ENCODE measurements at places on chromosomes 7 and 10.
A peak's percentile ranks its signal among the peaks of the same experiment; 100 is the strongest.

- peak; percentile 36 for DNase-seq
Observed at GRCh38 chr10:18659819-18660535, 746 bp downstream of the ARL5B start.

DNA sequence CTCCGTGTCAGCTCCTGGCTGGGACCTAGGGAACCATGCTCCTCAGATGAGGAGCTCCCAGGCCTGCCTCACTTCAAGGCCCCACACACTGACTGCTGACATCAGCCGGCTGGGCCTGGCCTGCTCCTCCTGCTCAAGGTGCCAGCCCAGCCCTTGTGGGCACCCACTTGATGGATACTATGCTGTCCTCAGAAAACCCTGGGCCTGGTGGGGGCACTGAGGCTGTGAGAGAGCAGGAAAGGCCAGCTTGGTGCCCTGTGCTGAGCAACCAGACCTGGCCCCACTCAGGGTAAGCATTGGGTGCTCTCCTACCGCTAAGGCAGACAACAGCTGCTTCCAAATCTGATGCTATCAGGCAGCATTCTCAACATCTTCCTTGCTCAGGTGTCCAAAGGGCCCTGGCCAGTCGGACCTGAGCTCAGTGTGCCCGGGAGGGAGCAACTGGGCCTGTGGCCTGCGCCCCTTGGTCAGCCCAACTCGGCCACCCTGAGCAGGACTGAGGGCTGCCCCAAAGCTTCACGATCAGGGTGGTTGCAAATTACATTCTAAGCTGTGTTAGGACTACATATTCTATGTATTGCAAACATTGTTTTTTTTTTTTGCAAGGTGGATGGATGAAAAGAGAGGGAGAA lies 21.9 kb upstream of the ANTXRL start:
- no peak for DNase-seq

GRCh38 chr10:76036962-76037361 lies 605.5 kb downstream of the LRMDA start:
- DNase-seq = no peak

- no peak for DNase-seq
Observed at GRCh38 chr10:112235141-112235540, 48.1 kb upstream of the TECTB start.

DNA sequence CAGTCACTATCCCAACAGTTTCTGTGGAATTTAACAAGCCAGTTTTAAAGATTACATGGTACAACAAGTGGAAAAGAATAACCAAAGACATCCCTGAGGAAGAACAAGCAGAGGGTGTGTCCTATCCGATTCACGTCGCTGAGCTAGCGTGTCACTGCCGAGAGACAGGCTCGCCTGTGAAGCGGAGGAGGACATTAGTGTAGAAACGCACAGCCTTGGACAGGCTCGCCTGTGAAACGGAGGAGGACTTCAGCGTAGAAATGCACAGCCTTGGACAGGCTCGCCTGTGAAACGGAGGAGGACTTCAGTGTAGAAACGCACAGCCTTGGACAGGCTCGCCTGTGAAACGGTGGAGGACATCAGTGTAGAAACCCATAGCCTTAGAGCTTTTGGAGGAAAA lies 52.7 kb upstream of the INPP5A start:
- DNase-seq = no peak

DNA sequence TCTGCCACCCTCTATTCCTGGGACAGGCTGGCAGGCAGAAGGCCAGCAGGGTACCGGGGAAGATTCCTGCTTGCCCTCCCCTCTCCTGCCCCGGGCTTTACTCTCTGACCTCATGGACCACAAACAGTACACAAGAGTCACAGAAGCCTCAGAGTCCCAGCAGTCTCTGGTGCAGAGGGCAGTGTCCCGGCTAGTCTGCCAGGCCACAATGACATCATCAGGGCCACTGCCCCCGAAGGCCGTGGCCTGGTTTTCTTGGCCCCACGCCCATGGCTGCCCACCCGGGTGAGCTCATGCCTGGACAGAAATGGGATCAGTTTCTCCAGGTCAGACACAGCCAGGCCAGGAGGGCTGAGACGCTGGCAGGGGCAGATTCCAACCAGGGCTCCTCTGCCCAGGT lies 91.9 kb downstream of the MYL10 start:
- DNase-seq = no peak

- DNase-seq = no peak
Observed at GRCh38 chr7:15104411-15105092, 202.0 kb upstream of the DGKB start.

GRCh38 chr10:71582506-71583475 lies 136.8 kb downstream of the C10orf105 start:
- DNase-seq = no peak

DNA sequence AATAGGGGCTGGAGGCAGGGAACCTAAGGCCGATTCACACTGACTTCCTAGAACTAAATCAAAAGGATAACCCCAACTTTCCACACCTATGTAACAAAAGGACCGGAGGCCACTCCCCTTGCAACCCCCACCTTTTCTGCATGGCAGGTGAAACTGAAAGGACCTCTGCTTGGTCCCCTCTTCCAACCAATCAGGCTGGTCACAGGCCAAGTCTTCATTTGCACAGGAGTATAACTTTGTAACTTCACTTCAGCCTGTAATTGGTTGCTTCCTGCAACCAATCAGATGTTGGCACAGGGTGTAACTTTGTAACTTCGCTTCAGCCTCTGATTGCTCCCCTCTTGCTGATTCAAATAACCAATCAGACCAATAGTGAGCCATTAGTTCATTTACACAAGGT lies 190.0 kb downstream of the FAM107B start:
- peak; percentile 62 for DNase-seq

- no peak for DNase-seq
Observed at GRCh38 chr7:74598558-74598957, 59.0 kb upstream of the GTF2I start.

GRCh38 chr7:66669088-66669487 lies 40.4 kb downstream of the KCTD7 start:
- no peak for DNase-seq

DNA sequence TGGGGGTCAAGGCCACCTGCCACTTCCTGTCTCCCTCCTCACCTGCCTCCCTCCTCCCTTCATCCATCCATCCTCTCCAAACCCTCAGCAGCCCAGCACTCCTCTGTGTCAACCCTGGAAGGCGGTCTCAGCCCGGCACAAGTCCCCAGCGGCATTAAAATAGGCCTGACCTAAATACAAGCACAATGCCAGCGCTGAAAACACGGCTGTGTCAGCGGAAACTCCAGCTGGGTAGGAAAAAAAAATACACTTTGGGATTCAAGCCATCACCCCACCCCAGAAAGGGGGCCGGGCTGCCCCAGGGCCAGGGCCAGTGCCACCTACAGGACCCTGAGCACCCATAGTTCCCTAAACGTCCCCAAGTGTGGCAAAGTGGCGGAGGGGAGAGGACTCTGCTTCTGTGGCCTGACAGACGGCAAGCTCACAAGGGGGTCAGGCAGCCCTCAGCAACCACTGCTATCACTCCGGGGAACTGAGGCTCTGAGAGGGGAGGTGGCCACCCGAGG lies 22.7 kb upstream of the GTF2IRD1 start:
- DNase-seq = no peak

DNA sequence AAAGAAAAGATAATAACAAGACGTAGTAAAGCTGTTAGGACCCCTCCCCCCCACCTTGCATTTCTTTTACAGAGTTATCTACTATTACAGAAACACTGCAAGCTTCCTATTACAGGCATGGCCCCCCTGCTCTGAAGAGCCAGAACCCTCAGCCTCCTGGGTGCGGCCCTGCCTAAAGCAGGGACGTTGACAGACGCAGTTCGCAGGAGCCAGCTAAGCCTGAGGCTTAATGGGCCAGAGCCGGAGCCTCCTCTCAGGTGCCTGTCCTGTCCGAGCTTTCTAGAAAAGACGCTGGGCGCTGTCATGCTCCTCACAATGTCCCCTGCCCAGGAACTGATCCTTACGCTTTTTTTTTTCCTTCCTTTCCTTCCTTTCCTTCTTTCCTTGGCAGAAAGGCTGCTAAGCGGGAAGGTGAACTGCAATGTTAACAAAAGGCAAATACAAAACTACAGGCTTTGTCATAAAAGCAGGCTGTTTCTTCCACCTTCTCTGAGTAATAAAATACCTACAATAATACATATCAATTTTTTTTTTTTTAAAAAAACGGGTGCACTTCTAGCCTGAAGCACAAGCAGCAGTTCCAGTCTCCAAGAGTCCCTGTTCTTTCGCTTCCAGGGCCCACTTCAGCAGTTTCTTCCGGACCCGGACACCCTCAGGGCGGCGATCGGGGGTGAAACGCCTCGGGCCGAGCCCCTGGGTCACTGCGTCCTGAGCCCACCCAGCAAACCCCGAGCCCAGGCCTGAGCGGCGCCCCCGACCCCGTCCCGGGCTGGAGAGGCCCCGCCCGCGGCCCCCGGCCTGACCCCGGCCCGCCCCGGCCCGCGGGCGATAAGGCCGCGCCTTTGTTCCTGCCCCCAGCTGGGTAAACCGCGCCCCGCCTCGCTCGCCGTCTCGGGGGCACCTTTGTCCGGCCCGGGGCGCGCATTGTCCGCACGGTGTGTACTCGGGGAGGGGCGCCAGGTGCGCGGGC lies 11.2 kb downstream of the MNX1 start:
- DNase-seq = no peak

GRCh38 chr10:7667262-7668141 lies 736 bp upstream of the ITIH5 start:
- DNase-seq = peak; percentile 22

- DNase-seq = no peak
Observed at GRCh38 chr10:22597138-22597537, 117.2 kb downstream of the PIP4K2A start.

- no peak for DNase-seq
Observed at GRCh38 chr7:137482466-137482865, 138.9 kb upstream of the PTN start.

GRCh38 chr7:36279200-36279925 lies 110.3 kb upstream of the ANLN start:
- no peak for DNase-seq

GRCh38 chr7:39406467-39406866 lies 159.7 kb upstream of the YAE1 start:
- DNase-seq = no peak

DNA sequence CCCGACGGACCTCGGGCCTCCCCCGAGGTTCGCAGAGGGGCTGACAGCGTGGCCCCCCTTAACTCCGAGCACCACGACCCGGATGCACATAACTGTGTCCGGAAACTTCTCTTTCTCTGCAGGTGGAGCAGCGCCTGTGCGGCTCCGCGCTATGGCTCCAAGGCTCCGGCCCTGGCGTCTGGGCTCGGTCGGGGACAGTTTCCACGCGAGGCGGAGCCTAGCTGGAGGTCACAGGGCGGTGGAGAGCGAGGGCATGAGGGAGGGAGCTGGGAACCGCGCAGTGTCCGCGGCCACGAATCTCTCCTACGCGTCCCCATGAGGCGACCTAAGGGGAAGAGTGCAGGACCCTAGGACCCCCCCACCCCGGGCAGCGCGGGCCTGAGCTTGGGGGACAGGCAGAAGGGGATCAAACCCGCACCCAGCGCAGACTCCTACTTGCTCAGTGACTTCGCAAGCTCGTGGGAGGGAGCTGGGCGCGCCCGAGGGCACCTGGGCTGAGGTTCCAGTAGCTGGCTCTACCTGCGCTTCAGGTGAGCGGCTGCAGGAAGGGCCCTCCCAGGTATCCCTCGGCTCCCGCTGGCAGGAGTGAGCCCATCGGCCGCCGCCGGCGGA lies 8.6 kb upstream of the MNX1 start:
- peak; percentile 25 for DNase-seq

DNA sequence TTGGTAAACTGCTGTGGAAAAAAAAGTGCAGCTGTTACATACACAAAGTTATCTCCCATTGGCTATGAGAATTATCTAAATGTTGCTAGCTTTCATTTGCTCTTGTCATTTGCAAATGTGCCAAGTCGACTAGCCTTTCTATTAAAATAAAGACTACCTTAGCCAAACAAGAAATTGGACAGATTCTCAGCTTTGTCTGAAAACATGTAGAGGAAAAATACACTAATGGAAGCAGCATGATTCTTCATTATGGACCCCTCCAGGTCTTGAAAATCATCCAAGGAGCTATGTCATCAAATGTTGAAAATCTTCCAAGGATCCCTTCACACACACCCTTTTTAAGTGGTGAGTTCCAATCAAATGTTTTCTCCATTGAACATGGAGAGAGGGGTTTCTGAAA lies 237.7 kb downstream of the ETV1 start:
- DNase-seq = no peak

GRCh38 chr7:27095050-27095896 lies 527 bp downstream of the HOXA1 start:
- peak; percentile 24 for DNase-seq

DNA sequence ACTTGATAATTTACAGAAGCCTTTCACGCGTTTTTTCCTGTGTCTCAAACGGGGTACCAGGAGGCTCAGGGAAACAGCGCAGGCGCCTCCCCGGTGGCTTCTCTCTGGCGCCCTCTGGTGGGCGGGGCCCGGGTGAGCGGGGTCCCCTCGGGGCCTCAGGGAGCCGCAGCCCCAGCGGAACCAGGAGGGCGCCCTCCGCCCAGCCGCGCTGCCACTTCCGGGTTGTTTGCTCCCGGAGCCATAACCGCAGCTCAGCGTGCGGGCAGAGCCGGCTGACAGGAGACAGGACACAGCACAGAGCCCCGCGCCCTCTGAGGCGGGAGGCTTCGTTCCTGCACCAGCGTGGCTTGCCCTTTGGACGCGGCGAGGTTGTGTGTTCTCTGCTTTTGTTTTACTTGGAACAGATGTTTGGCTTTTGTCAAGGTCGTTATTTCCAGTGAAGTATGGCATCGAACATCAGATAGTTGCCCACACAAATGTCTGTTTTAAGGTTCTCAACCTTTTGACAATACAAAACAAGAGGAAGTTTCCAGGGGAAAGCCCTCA lies 6.9 kb upstream of the CYP2E1 start:
- peak; percentile 96 for DNase-seq

GRCh38 chr10:100565206-100565985 lies 29.7 kb downstream of the HIF1AN start:
- no peak for DNase-seq

GRCh38 chr7:116552602-116553001 lies 27.8 kb downstream of the CAV1 start:
- no peak for DNase-seq

- no peak for DNase-seq
Observed at GRCh38 chr10:4260483-4261124, 475.6 kb upstream of the KLF6 start.

- no peak for DNase-seq
Observed at GRCh38 chr10:93352638-93353383, 129.3 kb downstream of the MYOF start.

DNA sequence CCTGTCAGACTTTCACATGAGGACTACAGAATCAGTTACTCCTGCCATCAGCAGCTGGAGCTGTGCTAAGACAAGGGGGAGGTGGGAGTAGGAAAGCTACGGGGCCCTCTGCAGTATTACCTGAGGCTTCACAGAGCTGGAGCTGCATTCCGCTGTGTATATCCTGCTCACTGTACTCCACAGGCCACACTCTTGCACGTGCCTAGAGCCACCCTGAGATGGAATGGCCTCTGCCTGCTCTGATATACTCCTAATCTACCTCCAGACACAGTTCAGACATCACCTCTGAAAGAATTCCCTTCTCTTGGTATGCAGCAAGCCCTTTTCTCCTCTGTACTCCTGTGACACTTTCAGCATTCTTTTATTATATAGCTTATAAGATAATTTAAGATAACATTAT lies 34.8 kb downstream of the TRDMT1 start:
- DNase-seq = no peak

Measured in activated CD4-positive, alpha-beta T cell treated with anti-CD3 and anti-CD28 coated beads for 36 hours (primary cell).